Stimulated activated CD8-positive, alpha-beta memory T cell treated with anti-CD3 and anti-CD28 coated beads, Interleukin-7, amount 100 ng/mL, for 4 hours (primary cell): ENCODE measurements at places on chromosomes 3 and 15.

DNA sequence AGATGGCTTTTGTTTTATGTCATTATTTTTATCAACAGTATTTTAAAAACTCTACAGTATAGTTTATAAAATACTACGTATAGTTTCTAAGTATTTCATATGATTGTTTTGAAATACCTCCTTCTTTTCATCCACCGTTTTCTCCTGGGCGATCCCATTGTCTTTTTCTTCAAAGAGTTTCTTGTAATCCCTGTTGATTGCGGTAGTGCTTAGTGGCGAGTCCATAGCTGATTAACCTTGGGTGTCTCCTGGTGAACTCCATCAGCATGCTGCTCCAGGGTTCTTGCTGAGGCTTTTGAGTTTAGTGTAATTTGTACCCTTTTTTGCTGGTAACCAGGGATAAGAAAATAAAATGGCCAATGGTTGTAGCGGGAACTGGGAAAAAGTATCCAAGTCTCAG, 3.6 kb downstream of the PIAS1 start:
- DNase-seq, result no peak

DNA sequence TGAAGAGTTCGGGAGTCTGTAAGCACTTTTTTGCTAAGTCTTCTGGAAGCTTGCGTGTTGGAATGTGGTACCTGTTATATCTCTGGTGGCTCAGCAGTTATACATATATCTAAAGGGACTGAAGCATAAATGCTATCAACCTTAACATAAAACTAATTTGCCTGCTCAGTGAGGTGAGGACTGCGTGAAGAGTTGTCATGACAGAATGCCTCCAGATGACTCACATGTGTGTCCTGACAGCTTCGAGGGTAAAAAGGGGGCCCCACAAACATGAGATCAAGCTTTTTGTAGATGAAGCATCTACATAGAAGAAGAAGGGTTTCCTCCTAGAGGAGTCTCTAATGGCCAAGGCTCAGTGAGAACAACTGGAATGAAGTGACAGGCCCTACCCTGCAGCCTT, 88.8 kb upstream of the C3orf80 start:
- no peak for DNase-seq

GRCh38 chr3:138351916-138352550, 3.7 kb downstream of the MRAS start:
- DNase-seq, result no peak

GRCh38 chr3:8739757-8740504, 6.3 kb downstream of the CAV3 start:
- DNase-seq, result no peak

DNA sequence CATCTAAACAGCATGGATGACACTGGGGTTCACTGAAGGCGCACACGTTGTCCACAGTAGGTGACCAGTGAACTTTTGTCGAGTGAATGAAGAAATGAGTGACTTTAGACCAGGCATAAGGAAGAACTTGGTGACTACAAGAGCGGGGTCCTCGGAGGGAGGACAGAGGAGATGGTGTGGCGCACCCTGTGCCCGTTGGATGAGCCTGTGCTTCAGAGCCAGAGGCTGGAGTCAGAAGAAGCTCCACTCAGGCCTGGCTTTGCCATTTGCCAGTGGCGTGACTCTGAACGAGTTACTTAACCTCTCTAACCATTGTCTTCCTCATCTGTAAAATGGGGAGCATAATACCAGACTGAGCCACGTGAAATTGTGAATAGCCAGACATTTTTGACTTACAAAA, 42.2 kb downstream of the MUC4 start:
- no peak for DNase-seq

DNA sequence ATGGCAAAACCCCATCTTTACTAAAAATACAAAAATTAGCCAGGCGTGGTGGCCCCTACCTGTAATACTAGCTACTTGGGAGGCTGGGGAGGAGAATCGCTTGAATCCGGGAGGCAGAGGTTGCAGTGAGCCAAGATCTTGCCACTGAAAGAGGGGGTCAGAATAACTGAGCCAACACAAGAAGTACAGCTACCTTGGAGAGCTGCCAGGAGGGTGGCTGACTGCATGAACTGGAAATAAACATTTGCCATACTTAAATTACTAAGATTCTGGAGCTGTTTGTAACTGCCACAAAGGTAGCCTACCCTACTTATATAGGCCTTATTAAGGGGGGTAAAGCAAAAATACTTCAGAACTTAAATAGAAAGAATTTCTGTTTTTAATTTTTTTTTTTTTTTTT, 15.4 kb upstream of the PIK3CB start:
- no peak for DNase-seq

- no peak for DNase-seq
These were observed 11.2 kb downstream of the EHHADH start for GRCh38 chr3:185242642-185243041.

DNA sequence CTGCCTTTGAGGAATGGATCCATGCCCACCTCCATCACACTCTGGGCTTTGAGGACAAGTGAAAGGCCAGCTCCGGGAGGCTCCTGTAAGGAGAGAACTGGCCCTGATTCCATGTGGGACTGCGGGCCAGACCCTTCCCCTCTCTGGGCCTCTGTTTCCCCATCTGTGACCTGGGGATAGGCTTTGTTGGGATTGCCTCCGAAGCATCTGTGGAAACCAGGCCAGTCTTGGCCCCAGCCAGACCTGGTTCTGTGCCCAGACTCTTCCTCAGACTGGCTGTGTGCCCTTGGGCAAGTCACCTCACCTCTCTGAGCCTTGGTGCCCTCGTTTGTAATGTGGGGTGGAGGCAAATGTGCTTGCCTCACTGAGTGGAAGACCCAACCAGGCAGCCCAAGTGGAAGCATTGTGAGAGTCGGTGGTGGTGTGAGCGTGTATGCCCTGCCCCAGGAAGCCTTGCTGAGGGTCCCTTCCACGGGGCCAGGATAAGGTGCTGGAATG, 21.0 kb upstream of the SEC13 start:
- no peak for DNase-seq

- no peak for DNase-seq
These were observed 18.1 kb downstream of the MB21D2 start for GRCh38 chr3:192899540-192899982.

DNA sequence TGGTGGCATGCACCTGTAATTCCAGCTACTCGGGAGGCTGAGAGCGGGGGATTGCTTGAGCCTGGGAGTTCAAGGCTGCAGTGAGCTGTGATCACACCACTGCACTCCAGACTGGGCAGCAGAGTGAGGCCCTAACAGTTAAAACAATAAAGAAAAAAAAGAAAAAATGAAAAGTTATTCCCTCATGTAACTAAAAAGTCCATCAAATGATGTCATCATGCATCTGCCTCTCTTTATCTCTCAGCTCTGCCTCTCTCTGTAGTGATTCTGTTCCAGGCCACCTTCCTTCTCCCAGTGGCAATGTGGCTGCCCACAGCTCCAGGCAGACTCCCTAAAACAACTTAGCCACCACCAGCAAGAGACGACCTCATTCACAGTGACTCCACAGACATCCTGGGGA, 31.5 kb upstream of the TRH start:
- no peak for DNase-seq
